ENCODE measurements at places on chromosomes 16 and 17. TPM values are rescaled to one million over a fixed set of nuclear protein-coding genes. Genes with fewer than 3 reads are reported as not detected.

Gene TBC1D3G
- 0.86 TPM for total RNA-seq

- DNase-seq = no peak
Measured at GRCh38 chr16:8293413-8293812, 296.9 kb downstream of the TMEM114 start.

Gene TEX14
- not detected for total RNA-seq

- no peak for DNase-seq
Measured at GRCh38 chr17:45934044-45934979, 40.0 kb downstream of the MAPT start.

DNA sequence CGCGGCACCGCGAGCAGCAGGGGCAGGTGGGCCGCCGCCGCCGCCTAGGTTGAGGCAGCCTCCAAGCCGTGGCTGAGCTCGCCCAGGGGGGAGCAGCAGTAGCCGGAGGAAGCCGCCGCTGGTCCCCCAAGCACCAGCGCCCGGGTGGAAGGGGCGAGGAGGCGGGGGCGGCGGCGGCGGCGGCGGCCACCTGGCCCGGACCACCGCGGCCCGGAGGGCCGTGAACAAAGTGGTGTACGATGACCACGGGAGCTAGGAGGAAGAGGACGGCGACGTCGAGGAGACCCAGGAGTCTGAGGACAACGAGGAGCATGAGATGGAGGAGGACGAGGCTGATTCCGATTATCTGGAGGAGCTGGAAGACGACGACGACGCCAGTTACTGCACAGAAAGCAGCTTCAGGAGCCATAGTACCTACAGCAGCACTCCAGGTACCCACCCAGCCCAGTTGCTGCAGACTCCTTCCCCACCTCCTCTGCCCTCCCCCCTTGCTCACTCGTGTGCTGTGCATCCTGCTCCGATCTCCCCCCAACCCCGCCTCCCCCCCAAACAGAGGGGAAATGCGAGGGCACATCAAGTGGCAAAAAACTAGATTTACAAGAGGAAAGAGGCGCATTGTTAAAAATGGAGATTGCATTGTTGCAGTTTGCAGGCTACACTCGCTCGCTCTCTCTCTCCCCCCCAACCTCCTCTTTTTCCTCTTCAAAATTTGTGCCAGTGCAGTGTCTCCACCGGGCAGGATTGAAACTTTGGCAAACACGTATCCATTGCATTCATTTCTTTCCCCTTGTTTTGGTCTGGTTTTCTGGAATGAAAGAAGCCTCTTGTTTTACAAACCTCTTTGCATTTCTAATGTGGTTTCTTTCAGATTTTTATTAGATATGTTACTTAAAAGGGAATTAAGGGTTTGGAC lies 41.8 kb upstream of the AMZ2 start:
- DNase-seq = peak; percentile 22

Gene ZNF750
- not detected for total RNA-seq

GRCh38 chr16:18059089-18059488 lies 277.4 kb downstream of the NPIPA8 start:
- no peak for DNase-seq

DNA sequence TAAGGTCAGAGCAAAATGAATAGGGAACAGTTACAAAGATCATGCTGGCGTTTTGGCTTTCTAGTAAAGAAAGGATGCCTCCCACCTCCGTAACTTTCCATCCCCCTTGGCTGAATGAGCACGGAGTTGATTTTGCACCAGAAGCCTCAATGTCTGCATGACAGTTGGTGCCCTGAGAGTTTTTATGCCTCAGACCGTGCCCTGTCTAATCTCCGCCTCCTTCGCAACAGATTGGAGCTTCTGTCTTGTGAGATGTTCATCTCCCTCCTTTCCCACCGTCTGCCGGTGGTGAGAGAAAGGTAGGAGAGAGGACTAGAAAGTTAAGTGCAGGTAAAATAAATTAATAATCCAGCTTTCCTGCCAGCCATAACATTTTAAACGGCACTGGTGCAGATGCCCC lies 1.9 kb downstream of the HS3ST4 start:
- DNase-seq = no peak

- DNase-seq = no peak
Measured at GRCh38 chr17:62860962-62861873, 53.1 kb upstream of the MARCHF10 start.

Gene ZNF232
- total RNA-seq = 11.6 TPM

Gene LGALS9
- 0.54 TPM for total RNA-seq

Gene CANT1
- 62.5 TPM for total RNA-seq

DNA sequence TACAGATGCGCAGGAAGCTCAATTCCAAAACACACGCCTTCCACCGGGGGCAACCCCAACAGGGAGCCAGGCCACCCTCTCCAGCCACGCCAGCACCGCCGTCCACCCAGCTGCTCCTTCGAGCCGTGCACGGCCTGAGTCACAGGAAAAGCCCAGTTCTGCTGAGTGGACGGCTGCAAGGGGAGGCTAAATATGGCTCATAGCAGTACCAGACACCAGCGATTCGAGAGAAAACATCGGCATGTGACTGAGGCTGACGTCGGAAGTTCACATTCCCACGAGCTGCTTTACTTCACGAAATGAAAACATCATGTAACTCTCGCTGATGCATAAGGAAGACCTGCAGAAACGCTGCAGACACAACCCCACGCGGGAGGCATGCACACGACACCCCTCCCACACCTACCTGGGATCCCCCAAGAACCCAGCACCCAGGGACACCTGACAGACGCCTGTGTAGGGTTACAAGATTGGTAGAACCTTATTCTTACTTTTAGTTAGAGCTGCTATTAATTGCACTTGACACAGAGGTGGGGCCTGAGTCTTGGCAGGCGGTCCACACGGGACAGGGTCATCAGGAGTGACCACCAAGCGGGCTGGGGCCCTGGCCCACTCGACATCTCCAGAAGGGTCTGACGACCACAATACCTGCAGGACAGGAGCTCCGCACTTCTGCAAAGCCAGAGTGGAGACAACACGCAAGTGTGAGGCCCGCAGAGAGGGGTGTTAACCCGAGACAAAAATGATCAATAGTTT lies 116.8 kb downstream of the ANKRD11 start:
- DNase-seq = no peak

GRCh38 chr16:66750279-66751052 lies 943 bp downstream of the DYNC1LI2 start:
- no peak for DNase-seq

- no peak for DNase-seq
Measured at GRCh38 chr16:11278681-11279628, 2.2 kb downstream of the PRM1 start.

- DNase-seq = peak; percentile 86
Measured at GRCh38 chr17:42517516-42517915, 18.5 kb upstream of the NAGLU start.

Gene SLC5A11
- not detected for total RNA-seq

Gene MGAT5B
- 1.3 TPM for total RNA-seq

DNA sequence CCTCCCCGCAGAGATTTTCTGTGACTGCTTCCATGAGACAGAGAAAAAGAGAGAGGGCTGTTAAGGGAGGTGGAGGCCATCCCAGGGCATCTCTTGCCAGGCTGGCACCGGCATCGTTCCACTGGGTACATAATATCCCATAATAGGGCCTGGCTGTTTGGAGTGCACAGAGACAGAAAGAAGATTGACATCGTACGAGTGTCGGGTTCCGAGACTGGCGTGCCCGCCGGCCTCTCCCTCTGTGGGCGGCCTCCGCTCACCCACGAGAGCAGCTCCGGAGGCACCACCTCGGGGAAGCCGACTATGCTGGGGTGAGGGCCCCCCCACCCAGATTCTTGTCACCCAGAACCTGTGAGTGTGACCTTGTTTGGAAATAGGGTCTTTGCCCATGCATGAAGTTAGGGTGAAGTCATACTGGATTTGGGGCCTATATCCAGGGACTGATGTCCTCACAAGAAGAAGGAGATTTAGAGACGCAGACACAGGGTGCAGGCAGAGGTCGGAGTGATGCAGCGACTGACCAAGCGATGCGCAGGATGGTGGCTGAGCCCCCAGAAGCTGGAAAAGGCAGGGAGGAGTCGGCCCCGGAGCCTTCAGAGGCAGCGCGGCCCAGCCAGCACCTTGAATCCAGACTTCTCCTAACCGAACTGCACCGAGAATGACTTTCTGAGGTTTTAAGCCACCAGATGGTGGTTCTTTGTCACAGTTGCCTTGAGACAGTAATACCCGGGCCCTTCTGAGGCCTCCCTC lies 101.8 kb upstream of the CIBAR2 start:
- DNase-seq = no peak

Measured in MCF 10A (cell line).